ENCODE measurements at places on chromosomes 7 and 10.
A peak's percentile ranks its signal among the peaks of the same experiment; 100 is the strongest.

DNA sequence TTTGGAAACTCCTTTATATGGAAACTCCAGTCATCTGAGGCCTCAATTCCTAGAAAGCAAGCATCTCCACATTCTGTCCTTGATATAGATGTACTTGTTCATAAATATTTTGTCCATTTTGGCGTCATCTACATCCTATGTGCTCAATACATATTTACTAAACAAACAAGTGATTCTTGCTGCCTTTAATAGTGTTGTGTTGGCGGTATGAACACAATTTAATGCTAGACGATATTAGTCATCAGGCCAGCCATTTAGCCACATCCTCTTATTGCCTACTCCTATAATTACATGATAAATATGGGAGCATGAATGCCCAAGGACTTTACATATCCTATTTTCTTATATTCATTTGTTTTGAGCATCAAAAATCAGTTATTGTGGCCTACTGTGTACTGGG, 18.5 kb upstream of the IFRD1 start:
- DNase-seq, result no peak

GRCh38 chr7:104255616-104256015, 47.8 kb upstream of the ORC5 start:
- DNase-seq, result no peak

DNA sequence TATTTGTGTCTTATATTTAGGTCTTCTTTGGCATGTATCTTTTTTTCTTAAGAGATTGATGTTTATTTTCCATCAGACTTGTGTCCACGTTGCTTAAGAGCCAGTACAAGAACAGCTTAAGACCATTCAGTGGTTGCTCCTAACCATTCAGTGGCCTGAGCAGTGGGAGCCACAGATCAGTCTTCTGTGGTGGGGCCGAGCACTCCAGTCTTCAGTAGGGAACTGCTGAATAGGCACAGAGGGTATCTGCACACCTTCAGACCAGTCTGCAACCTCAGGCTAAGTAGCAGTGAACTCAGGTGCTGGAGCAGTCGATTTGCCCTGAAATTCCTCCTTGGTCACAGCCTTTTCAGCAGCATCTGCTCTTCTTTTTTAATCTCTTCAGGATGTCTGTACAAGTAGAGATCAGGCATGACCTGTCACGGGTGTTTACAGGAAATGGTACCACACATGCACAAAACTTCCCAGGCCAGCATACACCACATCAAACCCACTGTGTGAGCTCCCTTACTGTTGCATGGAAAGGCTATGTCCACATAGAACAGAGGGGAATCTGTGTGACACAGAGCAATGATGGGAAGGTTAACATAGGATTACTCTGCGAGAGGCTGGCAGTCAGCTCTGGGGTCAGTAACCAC, 51.5 kb downstream of the FAM107B start:
- no peak for DNase-seq

DNA sequence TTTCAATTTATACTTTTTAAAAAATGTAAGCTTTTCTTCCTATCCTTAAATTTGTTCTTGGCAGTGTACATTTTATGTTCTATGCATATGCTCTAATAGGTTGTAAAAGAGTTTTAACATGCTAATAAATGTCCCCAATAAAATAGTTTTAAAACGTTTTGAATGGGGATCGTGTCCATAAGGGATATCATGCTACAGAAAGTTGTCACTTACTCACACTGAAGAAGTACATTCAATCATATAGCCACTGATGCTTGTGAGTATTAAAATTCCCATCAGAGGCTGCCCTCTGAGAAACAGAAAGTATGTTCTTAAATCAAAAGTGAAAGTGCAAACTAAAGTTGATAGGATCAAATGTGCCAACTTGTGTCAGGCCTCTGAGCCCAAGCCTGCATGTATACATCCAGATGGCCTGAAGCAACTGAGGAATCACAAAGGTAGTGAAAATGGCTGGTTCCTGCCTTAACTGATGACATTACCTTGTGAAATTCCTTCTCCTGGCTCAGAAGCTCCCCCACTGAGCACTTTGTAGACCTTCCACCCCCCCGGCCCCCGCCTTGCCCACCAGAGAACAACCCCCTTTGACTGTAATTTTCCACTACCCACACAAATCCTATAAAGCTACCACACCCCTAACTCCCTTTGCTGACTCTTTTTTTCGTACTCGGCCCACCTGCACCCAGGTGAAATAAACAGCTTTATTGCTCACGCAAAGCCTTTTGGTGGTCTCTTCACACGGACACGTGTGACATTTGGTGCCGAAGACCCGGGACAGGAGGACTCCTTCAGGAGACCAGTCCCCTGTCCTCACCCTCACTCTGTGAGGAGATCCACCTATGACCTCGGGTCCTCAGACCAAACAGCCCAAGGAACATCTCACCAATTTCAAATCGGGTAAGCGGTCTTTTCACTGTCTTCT, 877 bp upstream of the NOD1 start:
- DNase-seq, result no peak

GRCh38 chr10:124999433-125000365, 57.8 kb downstream of the ZRANB1 start:
- DNase-seq, result peak; percentile 61

GRCh38 chr10:109960682-109961081, 37.4 kb upstream of the XPNPEP1 start:
- DNase-seq, result no peak

- DNase-seq, result peak; percentile 95
These were observed 31.6 kb downstream of the IL15RA start for GRCh38 chr10:5945561-5946418.

- no peak for DNase-seq
These were observed 164.1 kb upstream of the ADO start for GRCh38 chr10:62640411-62640810.

DNA sequence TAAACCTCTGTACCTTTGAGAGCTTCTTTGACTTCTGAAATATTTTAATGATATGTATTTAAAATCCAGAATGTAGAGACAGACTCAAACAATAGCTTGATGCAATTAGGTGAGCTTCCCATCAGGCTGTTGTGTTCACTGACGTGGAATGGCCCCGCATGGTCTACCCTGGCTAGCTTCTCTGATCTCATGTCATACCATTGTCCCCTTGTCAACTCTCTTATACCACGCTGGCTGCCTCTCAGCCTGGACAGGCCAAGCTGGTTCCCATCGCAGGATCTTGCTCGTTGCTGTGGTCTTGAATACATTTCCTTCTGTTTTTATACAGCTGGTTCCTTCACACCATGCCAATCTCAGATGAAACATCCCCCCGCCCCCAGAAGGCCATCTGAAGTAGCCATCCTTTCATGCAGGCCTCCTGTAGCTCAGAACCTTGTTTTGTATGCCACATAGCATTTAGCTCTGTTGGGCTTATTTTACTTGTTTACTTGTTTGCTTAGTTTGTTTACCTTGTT, 84.2 kb downstream of the FANK1 start:
- DNase-seq, result no peak

GRCh38 chr7:106717254-106717954, 56.4 kb upstream of the CCDC71L start:
- DNase-seq, result no peak

DNA sequence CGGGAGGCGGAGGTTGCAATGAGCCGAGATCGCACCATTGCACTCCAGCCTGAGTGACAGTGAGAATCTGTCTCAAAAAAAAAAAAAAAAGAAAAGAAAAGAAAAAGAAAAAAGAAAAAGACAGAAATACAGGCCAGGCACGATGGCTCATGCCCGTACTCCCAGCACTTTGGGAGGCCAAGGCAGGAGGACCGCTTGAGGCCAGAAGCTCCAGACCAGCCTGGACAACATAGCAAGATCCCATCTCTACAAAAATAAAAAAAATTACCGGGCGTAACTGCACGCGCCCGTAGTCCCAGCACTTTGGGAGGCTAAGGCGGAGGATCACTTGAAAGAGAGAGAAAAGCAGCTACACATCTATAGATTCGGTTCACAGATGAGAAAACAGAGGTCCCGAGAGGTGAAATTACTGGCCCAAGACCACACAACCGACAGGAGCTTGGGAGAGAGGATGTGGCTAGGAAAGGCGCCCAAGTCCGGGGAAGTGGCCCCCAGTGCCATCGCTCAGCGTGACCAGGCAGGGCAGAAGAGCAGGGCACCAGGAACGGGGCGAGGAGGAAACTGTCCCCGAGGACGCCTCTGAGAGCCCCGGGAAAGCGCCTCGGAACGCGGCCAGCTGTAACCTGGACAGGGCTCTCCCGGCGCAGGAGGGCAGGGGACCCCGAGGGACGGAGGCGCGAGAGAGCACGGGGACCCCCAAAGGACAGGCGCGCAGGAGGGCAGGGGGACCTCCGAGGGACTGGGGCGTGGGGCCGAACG, 612 bp downstream of the SNX8 start:
- DNase-seq, result no peak

DNA sequence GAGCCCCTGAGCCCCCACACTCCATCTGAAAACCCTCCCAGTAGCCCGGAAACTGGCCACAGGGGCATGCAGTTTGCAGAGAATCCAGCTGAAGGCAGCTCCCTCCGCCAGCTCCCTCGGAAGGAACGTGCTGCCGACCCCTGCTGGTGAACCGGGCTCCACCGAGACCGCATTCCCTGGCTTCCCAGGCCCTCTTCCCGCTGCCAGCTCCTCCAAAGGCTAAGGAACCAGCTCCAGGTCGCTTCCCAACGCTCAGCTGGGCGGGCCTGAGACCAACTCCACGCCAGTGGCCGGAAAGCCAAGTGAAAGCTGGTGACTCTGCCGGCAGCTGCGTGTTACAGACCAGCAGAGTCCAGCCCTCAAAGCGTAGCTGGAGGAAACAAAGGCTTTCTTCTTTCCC, 35.8 kb downstream of the GPER1 start:
- DNase-seq, result peak; percentile 66
